ENCODE measurements at places on chromosomes 1 and 21.

DNA sequence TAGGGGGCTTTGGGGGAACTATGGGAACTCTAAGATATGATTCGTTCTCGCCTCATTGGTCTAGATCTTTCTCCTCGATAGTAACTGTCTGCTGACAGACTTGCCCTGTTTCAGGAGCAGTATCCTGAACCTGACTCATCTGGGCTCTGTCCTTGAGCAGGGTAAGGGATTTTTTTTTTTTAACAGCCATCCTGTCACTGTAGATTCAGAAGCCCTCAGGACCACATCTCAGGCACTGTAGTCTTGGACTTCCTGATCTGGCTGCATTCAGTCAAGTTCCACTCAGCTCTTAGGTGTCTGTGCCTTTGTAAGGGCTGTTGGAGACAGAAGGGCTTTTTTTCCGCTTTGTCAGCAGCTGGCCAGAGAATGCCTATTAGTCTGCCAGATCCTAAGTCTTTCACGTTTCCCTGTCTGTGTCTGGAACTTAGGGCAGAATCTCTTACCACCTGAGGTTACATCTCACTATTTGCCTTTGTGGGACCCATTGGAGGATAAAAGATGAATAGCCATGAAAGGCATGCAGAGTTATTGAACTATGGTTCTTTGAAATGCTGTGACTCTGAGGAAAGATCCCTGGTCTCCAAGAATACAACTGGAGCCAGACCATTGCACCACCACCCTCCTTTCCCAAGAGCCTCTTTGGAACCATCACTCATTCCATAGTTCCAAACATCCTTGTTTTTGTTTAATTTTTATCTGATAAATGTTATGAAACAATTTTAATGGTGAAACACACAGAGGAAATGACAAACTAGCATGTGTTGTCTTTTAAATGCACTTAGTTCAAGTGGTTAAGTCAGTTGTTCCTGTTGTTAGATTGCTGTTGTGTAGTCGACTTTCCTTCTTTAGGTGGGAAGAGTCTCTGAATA lies 49.7 kb upstream of the MACF1 start:
- no peak for DNase-seq

DNA sequence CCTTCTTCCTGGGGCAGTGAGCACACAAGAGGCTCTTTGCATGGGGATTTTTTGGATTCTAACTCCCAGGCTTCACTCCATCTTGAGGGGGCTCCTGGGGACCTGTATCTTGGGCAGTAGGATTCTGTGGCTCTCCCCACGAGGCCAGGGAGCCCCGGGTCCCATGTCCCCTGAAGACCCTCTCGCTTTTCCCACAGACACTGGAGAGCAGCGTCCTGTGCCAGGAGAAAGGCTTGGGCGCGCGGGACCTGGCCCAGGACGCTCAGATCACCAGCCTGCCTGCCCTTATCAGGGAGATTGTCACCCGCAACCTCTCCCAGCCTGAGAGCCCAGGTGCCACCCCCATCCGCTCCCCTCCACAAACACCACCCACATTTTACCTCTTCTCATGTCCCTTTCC lies 735 bp downstream of the CROCC start:
- DNase-seq, result no peak

- no peak for DNase-seq
Measured at GRCh38 chr1:119771016-119771415, 2.3 kb upstream of the HMGCS2 start.

DNA sequence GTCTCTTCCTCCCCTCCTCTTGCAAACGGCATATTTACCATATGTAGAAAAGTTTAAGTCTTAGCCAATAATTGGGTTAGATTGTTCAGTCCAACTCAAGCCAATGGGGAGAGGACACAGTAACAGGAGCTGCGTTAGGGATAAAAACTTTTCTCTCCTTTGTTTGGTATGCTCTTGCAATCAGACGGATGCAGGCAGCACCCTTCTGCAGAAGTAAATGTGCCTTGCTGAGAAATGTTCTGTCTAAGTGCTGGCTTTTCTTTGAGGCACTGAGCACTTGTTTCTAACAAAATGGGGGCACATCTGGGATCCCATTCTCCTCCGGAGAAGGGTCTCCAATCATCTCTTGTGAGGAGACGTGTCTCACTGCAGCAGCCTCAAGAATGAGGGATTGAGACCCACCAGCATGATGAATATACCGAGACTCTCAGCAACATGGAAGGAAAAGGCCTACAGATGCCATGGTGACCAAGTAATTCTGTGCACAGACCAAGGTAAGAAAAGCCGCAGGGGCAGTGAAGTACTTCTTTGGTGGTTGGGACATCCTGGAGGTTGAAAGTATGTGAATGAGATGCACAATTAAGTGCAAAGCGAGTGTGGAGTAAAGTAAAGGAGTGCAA lies 20.7 kb upstream of the GNG4 start:
- no peak for DNase-seq

GRCh38 chr1:202416641-202417040 lies 68.1 kb downstream of the PPP1R12B start:
- no peak for DNase-seq

GRCh38 chr1:44924835-44925464 lies 61.4 kb downstream of the EIF2B3 start:
- no peak for DNase-seq

DNA sequence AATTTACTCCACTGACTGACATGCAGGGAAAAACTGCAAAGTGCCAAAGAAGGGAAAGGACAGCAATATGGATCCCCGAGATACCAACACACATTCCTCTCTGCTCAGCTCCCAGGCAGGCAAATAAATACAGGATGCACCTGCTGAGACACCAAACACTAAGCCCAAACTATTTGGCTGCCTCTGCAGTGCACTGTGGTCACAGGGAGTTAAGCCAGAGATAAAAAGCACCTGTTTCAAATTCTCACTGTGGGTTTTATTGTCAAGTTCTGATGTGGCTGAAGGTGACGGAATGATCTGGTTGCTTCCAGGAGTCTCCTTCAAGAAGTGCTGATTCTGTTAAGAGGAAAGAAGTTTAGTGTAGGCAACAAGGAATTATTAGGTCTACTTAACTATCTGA lies 17.7 kb downstream of the TEX38 start:
- DNase-seq, result no peak

GRCh38 chr1:117828201-117828600 lies 101.2 kb downstream of the GDAP2 start:
- no peak for DNase-seq

- no peak for DNase-seq
Measured at GRCh38 chr1:216111842-216112241, 311.4 kb downstream of the USH2A start.

- DNase-seq, result no peak
Measured at GRCh38 chr1:167462341-167462740, 56.0 kb downstream of the CD247 start.

GRCh38 chr1:37656881-37657280 lies 22.2 kb upstream of the RSPO1 start:
- DNase-seq, result no peak

- DNase-seq, result no peak
Measured at GRCh38 chr1:243325305-243325890, 69.6 kb downstream of the SDCCAG8 start.

- no peak for DNase-seq
Measured at GRCh38 chr1:219927298-219927955, 930 bp downstream of the SLC30A10 start.

DNA sequence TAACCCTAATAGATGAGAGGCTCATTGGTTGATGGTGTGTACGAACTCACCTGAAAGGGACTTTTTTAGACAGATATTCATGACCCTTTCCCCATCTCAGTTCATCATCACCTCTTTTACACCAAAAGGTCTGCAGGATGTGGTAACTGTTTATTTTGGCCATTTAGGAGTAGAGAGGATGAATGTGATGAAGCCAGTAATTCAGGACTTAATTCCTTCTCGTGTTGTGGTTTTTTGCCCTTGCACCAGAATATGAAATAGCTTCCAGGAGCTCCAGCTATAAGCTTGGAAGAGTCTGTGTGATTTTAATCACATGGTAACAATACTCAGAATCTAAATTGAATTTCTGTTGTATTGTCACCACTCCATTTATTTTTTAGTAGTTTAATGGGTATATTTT lies 189.4 kb upstream of the KCTD3 start:
- no peak for DNase-seq

All from stimulated activated CD4-positive, alpha-beta T cell treated with anti-CD3 and anti-CD28 coated beads, TNF-alpha, amount 100 ng/mL, for 48 hours (primary cell).